H9 (cell line): ENCODE measurements at places on chromosomes 12 and 14. TPM values are rescaled to one million over a fixed set of nuclear protein-coding genes. Genes with fewer than 3 reads are reported as not detected.

Gene LRP1-AS
- not detected in 2 replicates for total RNA-seq

Gene PPP2R5C
- total RNA-seq = 92.8 and 93.0 TPM in 2 replicates

Gene STYK1
- 0.37 and 0.57 TPM in 2 replicates for total RNA-seq

Gene PTPN6
- 18.2 and 19.8 TPM in 2 replicates for total RNA-seq

Gene TPPP2
- total RNA-seq = not detected in 2 replicates

Gene TMEM233
- total RNA-seq = not detected in 2 replicates

Gene IFI27L1
- total RNA-seq = 27.4 TPM in 2 replicates

Gene SLC8A3
- total RNA-seq = 0.07 and 0.13 TPM in 2 replicates

Gene SOX5
- total RNA-seq = 2.3 and 3.1 TPM in 2 replicates

DNA sequence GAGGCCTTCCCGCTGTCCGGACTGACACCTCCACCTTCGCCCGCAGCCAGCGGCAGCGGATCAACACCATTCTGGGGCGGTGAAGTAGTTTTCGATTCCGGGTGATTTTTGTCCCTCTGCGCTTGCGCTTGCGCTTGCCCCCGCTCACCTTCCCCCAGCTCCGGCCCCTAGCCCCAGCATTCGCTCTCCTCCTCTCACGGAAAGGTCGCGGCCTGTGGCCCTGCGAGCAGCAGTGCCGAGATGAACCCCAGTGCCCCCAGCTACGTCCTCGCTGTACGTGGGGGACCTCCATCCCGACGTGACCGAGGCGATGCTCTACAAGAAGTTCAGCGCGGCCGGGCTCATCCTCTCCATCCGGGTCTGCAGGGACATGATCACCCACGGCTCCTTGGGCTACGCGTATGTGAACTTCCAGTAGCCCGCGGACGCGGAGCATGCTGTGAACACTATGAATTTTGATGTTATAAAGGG, 22.7 kb upstream of the SRGAP1 start:
- no peak for DNase-seq

- DNase-seq = peak; percentile 66
Observed at GRCh38 chr14:56686416-56686815, 106.8 kb downstream of the TMEM260 start.

DNA sequence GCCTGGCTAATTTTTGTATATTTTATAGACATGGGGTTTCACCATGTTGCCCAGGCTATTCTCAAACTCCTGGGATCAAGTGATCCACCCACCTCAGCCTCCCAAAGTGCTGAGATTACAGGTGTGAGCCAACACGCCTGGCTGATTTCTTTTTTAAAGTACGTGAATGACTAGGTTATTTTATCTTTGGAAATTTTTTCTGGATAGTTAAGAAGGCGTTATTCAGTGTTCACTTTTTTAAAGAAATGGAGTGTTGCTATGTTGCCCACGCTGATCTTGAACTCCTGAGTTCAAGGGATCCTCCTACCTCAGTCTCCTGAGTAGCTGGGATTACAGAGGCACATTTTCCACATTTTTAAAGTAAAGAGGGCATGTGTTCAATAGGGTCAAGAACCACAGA, 58.6 kb downstream of the SVOP start:
- no peak for DNase-seq

DNA sequence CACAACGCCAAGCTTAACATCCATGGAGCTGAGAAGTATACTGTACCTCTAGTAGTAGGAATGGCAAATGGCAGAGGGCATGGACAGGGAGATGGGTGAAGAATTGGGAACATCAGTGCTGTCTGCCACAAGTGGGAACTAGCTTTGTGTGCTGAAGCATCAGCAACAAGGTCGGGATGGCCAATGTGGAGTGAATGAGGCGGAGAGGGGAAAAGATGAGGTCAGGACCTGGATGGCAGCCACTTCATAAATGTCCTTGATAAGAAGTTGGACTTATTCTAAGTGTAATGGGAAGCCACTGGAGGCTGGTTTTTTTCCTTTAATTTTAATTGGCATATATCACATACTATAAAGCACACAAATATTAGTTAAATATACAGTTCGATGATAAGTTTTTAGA, 21.9 kb upstream of the CLMN start:
- no peak for DNase-seq

DNA sequence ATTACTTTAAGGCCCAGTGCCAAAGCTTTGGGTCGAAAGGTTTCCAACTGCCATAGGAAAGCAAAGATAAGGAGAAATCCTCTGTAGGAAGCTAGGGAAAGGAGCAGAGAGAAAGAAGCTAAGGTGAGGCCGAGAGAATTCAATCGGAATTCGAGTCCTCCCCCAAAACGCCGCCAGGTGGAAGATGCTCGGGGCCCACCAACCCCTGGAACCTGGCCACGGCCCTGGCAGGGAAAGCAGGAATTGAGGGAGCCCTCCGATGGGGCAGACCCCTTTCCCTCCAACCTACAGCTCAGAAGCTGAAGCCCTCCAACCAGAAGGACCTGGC, 498 bp downstream of the GMFB start:
- DNase-seq = no peak

DNA sequence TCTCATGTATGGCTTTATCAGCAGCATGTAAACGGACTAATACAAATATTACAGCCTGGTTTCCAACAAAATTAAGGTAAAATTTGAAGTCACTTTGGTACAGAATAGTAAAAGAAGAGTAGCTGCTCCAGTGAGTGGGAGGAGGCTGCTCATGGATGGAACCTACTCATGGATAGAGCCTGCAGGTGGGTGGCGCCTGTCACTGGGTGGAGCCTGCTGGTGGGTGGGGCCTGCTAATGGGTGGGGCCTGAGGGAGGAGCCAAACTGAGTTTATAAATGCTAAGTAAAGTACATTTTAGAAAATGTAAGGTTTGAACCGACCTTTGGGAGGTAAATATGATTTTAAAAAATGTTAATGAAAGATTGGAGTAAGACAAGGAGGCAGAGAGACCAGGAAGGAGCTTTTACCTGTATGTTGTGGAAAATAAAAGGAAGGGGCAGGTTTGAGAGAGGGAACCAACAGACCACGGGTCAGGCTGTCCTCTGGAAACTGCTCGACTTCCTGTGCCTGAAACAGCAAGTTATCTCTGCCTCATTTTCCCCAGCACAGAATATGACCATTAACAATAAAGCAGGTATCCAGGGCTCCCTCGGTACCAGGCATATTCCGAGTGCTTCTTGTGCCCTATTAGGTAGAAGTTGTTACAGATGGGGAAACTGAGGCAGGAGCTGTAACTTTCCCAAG, 55.9 kb upstream of the SEL1L start:
- DNase-seq = no peak

DNA sequence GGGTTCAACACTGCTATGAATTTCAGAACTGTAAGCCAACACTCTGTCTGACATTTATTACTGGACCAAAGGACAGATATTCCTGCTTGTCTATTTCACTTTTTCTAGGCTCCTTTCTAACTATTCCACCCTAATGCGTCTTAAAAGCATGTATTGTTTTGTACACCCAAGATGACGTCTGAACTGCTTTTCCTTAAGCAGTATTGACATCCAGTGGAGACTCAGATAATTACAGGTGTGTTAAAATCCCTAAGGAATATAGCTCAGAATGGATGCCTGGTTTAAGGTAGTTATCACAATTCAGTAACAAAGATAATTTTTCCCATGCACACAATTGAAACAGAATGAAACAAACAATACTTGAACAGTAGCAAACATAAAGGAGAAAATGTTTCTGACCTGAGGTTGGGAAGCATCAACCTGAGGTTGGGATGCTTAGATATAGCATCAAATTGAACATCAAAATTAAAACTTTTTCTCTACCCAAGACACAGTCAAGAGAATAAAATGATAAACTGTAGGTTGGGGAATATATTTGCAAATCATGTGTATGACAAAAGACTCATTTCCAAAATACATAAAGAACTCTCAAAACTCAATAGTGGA, 93.7 kb upstream of the PTPRR start:
- no peak for DNase-seq

GRCh38 chr12:8689681-8690080, 8.1 kb upstream of the RIMKLB start:
- no peak for DNase-seq
